OCI-LY7 (cell line): ENCODE measurements at places on chromosomes 1 and 21. TPM values are rescaled to one million over a fixed set of nuclear protein-coding genes. Genes with fewer than 3 reads are reported as not detected.
A peak's percentile ranks its signal among the peaks of the same experiment; 100 is the strongest.

NEGR1 gene
- not detected in 2 replicates for total RNA-seq

DYNLT4 gene
- not detected in 2 replicates for total RNA-seq

DNA sequence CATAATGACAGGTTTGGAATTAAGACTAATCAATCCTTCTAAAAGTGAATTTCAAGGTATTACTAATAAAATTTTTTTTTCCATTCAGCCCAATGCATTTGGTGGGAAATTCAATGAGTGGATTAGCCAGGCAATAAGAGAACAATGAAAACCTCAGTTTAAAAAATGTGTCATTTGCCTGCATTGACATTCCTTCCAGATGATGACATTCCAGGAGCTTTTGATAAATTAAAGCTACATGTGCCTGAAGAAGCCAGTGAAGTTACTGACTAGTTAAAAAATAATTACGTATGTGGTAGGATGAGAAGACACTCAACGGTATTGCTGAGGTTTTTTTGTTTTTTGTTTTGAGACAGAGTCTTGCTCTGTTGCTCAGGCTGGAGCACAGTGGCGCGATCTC is 37.9 kb upstream of the RC3H1 start:
- no peak for DNase-seq

OR2T33 gene
- not detected in 2 replicates for total RNA-seq

DNA sequence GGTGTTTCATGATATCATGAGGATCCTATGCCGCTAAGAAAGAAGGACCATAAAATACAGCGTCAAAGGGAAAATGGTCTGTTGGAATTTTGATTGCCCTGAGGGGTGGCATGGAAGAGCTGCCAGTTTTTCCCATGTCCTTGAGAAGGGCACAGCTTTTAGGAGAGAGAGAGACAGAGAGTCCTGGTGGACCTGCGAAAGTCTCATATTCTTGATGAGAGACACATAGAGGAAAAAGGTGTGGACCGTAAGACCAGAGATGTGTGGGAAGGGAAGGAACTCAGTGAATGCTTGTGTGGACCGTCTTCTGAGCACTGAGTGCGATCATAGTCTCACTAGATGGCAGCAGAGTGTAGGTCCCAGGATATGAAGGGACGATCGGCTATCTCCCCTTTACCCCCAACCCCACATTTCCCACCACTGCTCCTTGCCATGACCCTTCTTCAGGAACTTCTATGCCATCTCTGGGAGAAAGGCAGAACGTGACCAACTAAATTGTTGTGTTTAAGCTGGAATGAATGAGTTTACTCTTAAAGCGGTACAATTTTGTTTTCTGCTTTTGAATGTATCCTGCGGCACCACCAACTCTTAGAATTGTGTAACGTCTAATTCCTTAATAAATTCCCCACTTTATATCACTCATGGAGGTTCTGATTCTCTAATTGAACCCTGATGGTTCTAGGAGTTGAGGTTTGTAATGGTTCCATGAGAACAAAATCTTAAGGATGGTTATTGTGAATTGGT is 117.7 kb downstream of the CTH start:
- DNase-seq = peak; percentile 26

PITHD1 gene
- total RNA-seq = 63.6 and 67.2 TPM in 2 replicates

NR5A2 gene
- total RNA-seq = 3.9 and 5.4 TPM in 2 replicates

GRCh38 chr1:180444522-180444921 is 57.9 kb downstream of the ACBD6 start:
- no peak for DNase-seq

JUN gene
- total RNA-seq = 4.2 and 5.3 TPM in 2 replicates

HAO2 gene
- not detected in 2 replicates for total RNA-seq

SYTL1 gene
- 81.7 and 91.6 TPM in 2 replicates for total RNA-seq

- no peak for DNase-seq
Observed at GRCh38 chr1:38139738-38140487, 93.3 kb upstream of the POU3F1 start.

GRCh38 chr21:36354918-36355680 is 30.1 kb upstream of the CHAF1B start:
- no peak for DNase-seq

DNA sequence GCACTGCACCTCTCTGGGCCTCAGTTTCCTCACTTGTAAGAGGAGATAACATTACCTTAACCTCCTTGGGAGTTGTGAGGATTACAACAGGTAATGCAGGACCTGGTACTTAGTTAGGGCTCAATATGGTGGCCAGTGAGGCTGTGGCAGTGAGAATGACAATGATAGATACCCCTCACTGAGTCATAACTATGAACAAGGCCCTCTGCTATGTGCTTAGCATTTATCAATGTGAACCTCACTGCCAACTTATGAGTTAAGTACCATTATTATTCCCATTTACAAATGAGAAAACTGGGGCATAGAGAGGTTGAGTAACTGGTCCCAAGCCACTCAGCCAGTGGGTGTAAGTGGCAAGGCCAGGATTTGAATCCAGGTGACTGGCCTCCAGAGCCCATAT is 64.4 kb downstream of the HMGB4 start:
- DNase-seq = no peak

GRCh38 chr1:65734979-65735378 is 57.7 kb upstream of the PDE4B start:
- no peak for DNase-seq

BLACAT1 gene
- 0.29 and 0.48 TPM in 2 replicates for total RNA-seq

OR2L2 gene
- 0.07 and 0.10 TPM in 2 replicates for total RNA-seq

SMIM11 gene
- 6.1 and 7.7 TPM in 2 replicates for total RNA-seq

DNA sequence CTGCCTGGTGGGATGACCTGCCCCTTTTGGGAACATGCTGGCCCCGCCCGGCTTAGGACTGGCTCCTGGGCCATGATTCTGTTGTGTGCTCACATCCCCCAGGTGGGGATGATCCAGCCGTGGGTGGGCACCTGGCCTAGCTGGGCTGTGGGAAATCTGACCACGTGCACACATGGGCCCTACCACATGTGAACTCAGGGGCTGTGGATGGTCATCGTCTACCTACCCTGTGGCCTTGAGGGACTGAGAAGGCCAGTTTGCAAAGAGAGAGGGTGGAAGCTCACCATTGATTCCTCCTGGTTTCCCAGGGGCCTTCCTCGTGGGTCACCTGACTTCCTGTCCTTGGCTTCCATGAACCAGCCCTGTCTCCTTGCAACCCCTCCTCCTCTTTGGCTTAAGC is 19.4 kb upstream of the PCP4 start:
- no peak for DNase-seq

GRCh38 chr21:25908495-25908894 is 173.7 kb downstream of the GABPA start:
- no peak for DNase-seq

DNA sequence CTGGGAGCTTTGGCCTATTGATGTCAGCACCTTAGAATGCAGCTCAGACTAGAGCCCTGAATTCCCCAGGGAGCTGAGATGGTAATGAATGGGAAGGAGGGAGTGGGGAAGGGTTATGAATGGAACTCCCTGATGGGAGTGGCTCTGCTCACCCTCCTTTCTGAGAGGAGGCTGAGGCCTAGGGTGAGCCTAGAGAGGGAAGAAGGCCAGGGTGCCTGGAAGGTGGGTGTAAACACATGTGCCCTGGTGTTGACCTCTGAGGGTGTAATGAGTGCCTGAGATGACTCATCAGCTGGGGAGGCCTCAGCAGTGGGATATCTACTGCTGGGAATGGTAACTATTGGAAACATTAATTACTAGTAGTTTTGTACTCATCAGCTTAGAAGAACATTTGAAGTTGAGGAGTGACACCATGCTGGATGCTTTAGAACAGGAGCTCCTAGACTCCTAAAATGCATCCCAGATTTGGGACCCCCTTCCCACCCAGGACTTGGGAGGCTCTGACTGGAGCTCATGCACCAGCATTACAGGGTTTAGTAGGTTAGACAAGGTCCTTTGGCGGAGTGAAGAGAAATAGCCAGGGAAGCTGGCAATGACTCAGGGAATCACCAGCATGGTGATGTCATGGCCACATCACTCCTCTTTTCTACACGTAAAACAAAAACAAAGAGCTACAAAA is 16.0 kb upstream of the PIGV start:
- no peak for DNase-seq

DNA sequence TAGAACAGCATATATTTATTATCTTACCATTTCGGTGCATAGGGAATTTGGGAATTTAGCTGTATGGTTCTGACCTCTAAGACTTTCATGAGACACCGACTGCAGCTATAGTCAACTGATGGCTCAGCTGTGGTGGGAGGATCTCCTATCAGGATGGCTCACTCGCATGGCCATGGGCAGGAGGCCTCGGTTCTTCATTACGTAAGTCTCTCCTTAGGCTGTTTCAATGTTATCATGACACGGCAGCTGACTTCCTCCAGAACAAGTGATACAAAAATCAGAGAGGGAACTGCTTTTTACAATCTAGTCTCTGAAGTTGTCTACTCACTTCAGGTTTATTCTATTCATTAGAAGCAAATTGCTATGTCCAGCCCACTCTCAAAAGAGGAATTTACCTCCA is 13.3 kb upstream of the CAPN8 start:
- no peak for DNase-seq

DNA sequence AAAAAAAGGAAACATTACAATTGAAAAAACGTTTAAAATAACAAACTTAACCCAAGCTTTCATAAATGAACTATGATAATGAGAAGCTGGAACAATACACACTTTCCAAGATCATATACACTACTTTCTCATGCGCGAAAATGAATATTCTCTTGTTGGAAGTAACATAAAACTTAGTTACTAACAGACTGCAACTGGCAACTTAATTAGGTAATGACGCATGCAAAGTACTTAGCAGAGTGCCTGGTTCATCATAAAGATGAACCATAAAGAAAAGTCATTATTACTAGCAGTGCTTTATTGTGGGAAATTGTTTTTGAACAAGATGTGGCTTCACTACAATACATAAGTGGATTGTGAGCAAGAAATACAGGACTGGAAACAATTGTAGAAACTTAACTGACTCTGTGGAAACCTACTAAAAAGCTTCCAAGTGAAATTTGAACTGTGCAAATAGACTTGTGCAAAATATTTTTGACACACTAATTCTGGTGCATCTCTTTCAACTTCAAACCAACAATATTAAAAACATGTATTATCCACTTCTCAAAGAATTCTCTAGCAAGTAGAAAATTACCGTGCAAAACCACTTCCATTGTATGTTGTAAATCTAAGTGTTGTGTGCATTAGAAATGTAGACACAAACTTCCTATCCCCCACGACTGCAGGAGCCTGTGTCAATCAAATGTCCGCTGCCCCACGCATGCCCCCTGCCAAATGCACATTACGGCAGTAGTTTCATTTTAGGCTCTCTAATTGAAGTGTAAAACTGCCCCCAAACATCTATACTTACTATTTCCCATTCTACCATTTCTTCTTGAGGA is 2.0 kb downstream of the ARHGAP29 start:
- DNase-seq = no peak

MARK1 gene
- total RNA-seq = not detected in 2 replicates

GRCh38 chr1:2251786-2252185 is 23.7 kb downstream of the SKI start:
- DNase-seq = no peak

GRCh38 chr1:191857600-191857999 is 300.7 kb upstream of the RGS18 start:
- no peak for DNase-seq

AMY1A gene
- not detected in 2 replicates for total RNA-seq

KLHL21 gene
- 5.6 and 7.6 TPM in 2 replicates for total RNA-seq

KIAA0319L gene
- 44.9 and 47.4 TPM in 2 replicates for total RNA-seq

DNA sequence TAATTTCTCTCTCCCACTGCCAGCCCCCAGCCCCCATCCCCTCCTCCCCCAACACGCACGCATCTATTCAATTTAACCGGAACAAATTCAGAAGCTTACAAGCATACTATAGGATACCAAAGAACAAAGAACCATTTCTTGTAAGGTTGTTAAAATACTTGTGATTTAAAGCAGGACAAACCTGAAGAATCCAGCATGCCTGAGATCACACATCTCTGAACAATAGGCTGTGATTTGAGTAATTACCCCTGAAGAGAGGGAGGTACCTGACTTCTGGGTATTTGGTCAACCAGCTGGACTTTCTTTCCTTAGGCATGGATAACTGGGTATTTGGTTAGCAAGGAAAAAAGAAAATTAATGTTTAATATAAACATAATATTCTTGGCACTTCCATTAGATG is 105.1 kb downstream of the NMNAT2 start:
- no peak for DNase-seq

HTR1D gene
- total RNA-seq = not detected in 2 replicates

IFNLR1 gene
- total RNA-seq = 30.5 and 31.7 TPM in 2 replicates

GRCh38 chr1:226886122-226886901 is 15.9 kb downstream of the PSEN2 start:
- DNase-seq = no peak

MAN1C1 gene
- 4.6 and 4.9 TPM in 2 replicates for total RNA-seq

DNA sequence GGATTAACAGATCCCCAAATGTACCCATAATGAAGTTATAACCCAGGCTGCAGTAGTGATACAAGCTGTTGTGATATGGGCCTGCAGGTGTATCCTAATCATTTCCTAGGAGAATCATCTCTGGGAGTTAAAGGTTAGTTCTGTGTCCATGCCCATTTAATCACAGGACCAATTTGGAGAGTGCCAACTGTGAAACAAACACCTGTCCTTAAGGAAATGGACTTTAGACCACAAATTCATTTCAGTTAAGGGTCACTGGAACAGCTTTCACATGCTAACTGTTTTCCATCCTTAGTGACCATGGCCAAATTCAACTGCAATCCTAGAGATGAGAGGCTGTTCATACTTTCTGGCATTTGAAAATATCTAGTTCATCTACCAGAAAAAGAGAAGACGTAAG is 160.9 kb downstream of the GPATCH2 start:
- DNase-seq = no peak

- no peak for DNase-seq
Observed at GRCh38 chr1:187096689-187097088, 267.9 kb downstream of the PLA2G4A start.

DNA sequence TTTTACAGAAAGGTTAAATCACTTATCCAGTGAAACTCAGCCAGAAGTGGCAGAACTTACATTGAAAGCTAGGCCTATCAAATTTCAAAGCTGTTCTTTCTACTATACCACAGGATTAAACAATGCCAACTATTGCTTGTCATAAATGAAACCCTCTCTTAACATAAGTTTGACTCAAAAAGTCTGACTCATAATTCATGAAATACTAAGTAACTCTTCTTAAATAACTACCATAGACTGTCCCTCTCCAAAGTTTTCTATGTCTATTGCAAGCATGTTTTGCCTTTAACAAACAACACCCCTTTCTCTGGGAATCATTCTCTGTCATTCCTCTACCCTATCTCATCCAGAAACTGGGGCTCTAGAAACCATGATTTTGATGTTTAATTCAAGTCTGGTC is 109.5 kb upstream of the UBE2U start:
- DNase-seq = no peak
